ENCODE measurements at places on chromosomes 3 and 15.
A peak's percentile ranks its signal among the peaks of the same experiment; 100 is the strongest.

GRCh38 chr3:26636096-26636727, 13.6 kb downstream of the LRRC3B start:
- peak; percentile 41 for DNase-seq

- no peak for DNase-seq
Measured at GRCh38 chr3:125107861-125108567, 52.2 kb upstream of the HEG1 start.

DNA sequence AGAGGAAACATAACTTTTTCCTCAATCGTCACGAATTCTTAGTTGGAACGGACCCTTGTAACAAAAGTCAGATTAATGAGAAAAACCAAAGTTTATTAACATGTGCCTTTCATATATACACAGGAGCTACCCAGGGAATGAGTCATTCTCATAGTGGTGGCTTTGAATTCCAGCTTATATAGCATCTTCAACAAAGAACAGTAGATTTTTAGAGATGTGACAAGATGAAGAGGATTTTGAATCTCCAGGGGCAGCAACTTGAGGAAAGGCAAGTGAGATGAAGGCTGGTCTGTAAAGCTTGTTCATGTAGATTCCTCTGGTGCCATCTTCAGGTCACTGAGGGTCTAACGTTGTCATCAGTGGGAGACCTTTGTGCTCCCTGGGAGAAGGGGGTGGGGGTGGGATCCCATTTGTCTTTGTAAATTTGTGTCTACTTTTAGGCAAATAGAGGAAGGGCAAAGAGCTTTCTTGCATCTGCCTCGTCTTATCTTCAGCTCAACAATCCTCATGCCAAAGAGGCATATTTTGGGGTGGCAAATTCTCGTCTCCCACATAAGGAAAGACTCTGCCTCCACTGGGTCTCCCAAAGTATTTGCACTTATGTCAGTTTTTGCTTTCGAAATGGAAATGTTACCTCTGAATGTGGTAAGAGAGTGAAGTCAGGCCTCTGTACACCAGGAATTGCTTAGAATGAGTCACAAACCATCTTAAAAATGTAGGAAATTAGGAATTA, 29.5 kb downstream of the CLEC3B start:
- DNase-seq: no peak

GRCh38 chr3:152350139-152350538, 81.4 kb downstream of the MBNL1 start:
- DNase-seq: no peak

DNA sequence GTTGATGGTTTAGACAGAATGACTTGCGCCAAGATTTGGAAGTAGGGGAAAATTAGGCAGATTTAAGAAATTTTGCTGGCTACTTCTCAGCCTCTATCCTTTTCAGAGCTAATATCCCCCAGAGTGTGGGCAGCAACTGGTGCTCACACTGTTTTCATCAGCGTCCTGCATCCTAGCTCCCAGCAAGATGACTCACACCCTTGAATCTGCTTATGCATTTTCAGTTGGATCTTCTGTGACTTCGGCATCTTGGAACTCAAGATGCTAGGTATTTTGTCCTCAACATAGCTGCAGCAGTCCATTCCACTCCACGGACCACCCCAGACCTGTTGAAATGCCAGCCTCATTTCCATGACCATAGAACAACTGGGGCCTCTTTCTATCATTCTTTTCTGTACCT, 336.1 kb upstream of the NR2F2 start:
- DNase-seq: no peak

DNA sequence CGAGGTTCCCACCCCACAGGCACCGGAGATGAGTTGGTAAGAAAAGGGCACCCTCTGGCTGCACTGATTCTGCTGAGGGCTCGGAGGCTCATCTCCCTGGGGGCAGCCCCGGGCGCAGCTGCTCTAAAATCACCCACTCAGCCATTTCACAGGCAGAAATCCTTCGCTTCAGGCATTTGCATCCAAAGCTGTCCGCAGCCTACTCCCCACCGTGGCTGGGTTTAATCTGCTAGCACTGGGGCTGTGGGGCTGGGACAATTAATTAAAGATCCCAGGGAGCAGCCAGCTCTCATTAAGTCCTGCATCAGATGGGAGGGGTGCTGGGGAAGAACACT, 104.3 kb upstream of the PRR20G start:
- no peak for DNase-seq

DNA sequence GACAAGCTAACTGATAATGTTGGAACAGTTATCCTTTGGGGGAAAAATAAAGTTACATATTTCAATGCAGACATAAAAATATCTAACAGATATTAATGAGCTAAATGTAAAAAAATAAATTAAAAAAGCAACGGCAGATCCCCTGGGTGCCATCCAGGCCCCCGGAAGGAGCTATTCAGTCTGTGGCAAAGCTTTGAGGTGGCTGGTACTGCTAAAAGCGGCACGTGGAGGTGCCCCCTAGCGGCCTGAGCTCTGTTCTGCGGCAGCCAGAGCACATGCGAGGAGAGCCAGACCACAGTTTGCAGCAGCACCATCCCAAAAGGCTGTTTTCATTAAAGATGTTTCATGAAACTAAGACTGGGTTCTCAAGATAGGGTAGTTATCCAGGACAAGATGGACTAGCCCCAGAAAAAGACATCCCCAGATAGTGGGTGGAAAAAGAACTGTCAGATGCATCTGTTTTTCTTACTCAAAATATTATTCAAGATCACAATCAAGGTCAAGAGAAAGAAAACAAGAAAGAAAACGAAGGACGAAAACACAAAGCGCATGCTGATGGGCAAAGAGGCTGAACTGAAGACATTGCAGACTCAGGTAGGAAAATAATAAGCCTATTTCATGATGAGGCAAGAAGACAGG, 18.7 kb downstream of the AP3S2 start:
- peak; percentile 56 for DNase-seq

DNA sequence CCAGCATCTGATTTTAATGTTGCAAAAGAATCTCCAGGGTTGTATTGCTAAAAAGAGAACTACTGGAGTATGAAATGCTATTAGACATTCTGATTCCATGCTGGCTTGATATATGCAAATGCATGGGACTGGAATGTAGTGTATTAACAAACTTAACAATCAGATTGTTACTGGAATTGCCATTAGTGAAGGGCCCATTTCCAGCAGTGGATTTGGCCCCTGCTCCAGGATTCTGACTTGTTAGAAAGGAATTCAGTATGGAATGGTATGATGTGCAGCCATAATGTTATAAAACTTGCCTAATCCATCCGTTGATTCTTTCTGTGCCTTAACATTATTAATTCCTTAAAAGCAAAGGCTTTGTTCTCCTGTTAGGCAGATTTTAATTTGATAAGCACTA, 7.9 kb downstream of the ARRDC4 start:
- DNase-seq: no peak

- no peak for DNase-seq
Measured at GRCh38 chr3:116051586-116051985, 393.7 kb downstream of the LSAMP start.

DNA sequence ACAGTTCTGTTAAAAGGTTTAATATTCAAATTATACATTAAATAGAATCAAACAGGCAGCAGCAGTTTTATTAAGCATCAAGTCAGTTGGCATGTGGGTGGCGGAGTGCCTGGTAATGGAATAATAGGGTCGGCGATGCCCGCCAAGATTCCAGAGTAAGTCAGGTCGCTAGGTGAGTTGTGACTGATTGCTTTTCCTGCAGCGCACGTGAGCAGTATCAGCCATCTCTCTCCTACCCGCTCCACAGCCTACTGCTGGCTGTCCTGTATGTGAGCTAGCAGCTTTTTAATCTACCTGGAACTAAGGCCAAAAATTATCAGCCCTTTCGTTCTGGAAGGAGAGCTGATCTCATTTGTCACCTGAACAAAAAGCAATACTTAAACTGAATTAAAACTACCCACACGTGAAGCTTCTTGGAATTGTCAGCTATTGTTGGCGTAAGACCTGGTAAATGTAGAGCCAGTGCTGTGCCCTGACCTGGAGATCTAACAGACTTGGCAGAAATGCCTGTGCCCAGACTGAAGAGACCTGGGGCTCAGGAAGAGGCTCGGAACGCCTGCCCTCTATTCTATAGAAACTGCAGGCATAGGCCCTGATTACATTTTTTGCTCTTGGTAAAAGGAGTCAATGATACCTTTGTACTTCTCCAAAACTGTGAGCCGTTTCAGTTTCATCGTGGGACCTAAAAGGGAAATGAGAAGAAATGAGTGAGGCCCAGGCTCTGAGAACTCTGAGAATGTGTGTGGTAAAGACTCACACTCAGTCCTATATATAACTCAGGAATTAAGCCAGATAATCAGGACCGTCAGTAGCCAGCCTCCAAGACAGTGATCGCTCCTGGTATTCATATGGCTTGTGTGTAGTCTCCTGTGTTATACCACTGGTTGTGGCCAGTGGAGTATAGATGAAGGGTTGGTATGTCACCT, 21.9 kb downstream of the IDH3A start:
- DNase-seq: no peak

- no peak for DNase-seq
Measured at GRCh38 chr15:42024303-42024702, 3.5 kb upstream of the PLA2G4E start.

DNA sequence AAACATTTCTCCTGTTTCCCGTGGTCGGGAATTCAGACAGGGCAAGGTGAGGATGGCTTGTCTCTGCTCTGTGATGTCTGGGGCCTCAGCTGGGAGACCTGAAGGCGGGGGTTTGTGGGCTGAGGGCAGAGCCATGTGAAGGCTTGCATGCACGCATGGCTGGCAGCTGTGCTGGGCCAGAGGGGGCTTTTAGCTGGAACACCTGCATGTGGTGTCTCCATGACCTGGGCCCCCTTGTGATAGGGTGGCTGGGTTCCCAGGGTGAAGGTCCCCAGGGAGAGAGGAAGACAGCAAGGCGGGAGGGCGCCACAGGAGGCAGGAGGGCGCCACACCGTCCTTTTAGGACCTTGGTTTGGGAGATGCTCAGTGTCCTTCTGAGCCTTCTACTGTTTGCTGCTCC, 101.6 kb upstream of the PRR23E start:
- no peak for DNase-seq

DNA sequence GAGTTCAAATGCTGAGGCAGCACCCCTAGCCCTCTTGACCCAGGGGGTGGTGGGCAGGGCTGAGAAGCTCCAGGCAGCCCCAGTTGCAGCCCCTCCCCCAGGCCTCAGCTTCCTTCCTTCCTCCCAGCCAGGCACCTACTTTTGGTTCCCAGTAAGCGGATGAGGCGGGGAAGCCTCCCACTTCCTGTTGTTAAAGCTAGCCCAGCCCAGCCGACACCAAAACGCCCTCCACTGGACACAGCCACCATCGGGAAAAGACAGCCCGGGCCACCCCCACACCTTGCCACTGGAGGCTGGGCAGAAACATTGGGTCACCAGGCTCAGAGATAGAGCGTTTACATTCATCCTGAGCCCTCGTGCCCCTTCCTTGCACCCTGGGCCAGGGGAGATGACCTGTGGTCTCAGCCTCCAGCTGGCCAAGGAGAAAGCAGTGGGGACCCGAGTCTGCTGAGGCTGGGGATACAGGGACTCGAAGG, 3.5 kb downstream of the DUSP7 start:
- peak; percentile 66 for DNase-seq

DNA sequence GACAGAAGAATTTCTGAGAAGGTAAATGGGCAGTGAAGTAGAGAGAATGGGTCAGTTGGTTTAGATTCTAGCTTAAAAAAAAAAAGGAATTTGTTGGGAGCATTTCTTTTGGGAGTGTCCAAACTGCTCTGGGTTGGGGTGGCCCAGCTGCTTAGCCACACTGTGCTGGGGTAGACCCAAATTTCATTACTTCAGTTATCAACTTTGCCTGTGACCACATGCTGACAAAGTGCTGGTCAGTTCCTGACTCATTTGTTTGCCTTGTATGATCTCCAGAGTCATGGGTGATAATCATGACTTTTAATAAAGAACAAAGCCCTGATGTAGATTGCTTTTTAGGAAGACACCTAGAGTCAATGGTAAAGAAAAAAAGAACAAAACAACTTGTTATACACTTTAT, 121.5 kb upstream of the FGF7 start:
- DNase-seq: no peak

GRCh38 chr3:49222002-49222401, 50.6 kb downstream of the KLHDC8B start:
- no peak for DNase-seq

DNA sequence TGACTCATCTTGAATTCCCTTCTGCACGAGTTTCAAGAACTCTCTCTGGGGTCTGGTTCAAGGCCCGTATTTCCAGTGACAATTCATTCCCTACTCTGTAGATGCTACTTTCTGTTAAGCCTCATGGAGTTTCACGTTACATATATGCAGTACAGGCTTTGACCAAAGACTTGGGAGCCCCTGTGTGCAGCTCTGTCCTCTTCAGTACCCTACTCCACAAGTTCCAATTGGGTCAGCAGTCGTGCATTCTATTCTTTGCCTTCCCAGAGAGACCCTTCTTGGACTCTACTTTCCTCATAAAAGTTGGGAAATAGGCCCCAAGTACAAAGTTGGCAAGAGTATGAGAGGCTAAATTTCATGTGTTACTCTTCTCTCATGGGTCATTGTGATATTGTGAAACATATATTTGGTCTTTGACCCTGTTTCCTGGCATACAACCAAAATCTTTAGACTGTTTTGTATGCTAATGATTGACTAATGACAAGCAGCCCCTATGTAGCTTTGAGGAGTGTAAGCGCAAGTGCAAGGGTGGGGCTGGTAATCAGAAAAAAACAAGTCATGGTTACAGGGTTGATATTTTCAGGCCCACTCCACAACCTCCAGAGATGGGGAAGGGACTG, 15.0 kb upstream of the CCDC50 start:
- DNase-seq: no peak

DNA sequence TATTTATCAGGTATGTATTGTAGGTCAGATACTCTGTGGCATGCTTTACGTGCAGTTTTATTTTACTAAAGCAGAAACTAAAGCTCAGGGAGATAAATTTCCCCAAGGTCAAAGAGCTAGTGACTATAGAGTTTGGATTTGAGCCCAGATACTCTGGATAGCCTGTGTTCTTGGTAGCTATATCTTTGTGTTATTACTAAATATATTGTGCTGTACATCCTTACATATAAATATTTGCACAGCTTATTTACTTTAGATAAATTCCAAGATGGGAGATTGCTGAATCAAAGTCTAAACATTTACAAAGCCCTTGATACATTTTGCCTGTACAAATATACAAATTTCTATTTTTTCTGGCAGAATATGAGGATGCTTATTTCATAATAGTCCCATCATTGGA, 660.9 kb upstream of the NAALADL2 start:
- DNase-seq: no peak

DNA sequence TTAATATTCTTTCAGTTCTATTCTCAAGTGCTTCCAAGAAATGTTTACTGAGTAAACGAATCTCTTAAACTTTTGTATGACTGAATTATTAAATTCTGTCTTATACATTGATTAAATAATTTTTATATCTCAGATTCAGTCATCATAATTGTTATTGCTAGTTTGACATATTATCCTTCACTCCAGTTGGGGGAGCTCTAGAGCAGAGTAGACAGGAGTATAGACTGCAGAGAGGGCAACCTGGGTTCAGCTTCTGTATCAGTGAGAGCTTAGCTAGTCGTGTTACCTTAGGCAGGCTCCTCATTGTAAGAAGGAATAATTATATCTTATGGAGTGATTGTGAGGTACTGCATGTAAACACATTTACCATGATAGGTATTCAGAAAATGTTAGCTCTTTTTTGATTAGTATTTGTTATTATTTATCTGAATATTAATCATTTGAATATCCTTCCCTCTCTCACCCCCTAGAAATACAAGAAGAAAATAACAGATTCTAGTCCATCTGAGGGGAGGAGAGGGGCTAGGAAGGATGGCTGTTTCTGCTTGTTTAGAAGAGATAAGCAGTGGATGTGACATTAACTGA, 31.0 kb upstream of the ZCWPW2 start:
- no peak for DNase-seq

- DNase-seq: no peak
Measured at GRCh38 chr3:19248143-19248542, 99.8 kb downstream of the KCNH8 start.

- DNase-seq: no peak
Measured at GRCh38 chr3:10371167-10371566, 50.3 kb upstream of the SEC13 start.
